ENCODE measurements at places on chromosomes 12 and 14.

DNA sequence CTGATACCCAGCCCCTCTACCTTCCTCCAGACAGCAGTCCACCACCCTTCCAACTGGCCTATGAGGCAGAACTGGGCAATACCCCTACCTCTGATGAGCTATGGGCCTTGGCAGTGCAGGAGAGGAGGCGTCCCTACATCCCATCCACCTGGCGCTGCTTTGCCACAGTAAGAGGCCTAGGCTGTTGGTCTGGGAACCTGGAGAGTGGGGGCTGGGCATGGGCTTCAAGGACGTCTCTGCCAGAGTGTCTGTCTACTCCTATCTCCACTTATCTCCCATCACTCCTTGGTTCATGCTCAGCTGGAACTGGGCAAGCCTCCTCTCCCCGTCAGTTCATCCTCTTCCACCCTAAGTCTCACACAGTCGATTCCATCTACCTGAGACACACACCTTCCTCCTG is 6.5 kb downstream of the AMHR2 start:
- no peak for DNase-seq

- DNase-seq, result no peak
Measured at GRCh38 chr14:78595797-78596196, 425.6 kb downstream of the NRXN3 start.

GRCh38 chr14:90495357-90496276 is 98.8 kb downstream of the CALM1 start:
- peak; percentile 19 for DNase-seq

DNA sequence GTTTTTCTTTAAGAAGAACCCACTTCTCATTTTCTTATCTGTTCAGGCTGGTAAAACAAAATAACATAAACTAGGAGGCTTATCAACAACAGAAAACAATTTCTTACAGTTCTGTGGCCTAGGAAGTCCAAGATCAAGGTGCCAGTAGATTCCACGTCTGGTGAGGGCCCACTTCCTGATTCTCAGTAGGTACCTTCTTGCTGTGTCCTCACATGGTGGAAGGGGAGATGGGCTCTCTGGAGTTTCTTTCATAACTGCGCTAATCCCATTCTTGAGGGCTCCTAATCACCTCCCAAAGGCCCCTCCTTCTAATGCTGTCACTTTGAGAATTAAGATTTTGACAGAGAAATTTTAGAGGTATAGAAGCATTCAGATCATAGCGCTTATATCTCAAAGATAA is 33.4 kb downstream of the TXNRD1 start:
- no peak for DNase-seq

DNA sequence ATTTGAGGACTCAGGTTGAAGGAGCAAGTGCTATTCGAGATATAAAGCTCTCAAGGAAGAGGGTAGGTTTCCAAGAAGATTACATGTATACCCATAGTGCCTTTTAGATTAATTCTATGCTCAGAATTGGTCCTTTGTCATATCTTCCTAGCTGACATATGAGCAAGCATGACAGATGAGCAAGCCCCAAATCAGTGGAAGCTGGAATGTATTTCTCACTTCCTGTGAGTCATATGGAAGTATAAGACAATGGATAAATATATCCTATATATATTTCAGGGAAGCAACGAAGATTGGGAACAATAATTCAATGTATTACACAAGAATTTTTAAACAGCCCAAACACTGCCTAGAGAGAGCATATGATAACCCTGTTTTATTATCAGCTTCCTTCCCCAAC is 674.1 kb upstream of the ATXN7L3B start:
- no peak for DNase-seq

DNA sequence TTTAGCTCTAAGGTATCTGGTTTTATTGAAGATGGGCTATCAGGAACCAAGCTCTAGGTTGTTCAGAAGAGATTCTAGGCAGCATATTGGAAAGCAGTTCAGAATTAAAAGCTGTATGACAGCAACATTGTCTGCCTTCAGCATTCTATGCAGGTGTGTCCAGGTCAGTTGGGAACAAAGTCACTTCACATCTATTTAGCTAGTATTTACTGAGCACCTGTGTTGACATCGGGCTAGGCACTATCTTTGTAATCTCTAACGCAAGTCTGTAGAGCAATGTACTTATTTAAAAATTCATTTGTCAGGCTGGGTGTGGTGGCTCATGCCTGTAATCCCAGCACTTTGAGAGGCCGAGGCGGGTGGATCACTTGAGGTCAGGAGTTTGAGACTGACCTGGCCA is 6.8 kb upstream of the EID3 start:
- DNase-seq, result no peak

Measured in activated T-cell treated with anti-CD3 and anti-CD28 coated beads for 4 hours (primary cell).